ENCODE measurements at places on chromosomes 13 and 19. TPM values are rescaled to one million over a fixed set of nuclear protein-coding genes. Genes with fewer than 3 reads are reported as not detected.

DNA sequence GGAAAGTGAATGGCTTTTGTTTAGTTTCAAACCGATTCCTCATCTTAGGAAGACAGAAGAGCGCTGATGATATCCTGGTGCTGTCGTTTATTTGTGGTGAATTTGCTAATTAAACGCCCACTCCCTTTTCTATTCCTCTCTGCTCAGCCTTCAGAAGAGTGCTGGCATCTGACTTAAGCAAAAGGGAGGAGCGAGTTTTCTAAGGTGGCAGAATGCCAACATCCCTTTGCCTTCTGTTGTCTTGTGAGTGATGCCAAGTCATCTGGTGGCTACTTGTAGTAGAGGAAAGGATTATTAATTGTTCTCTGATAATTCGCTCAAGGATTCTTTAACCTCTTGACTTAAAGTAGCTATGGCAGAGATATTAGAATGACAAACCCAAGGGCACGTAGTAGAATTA, 68.1 kb downstream of the ERCC5 start:
- no peak for DNase-seq

DNA sequence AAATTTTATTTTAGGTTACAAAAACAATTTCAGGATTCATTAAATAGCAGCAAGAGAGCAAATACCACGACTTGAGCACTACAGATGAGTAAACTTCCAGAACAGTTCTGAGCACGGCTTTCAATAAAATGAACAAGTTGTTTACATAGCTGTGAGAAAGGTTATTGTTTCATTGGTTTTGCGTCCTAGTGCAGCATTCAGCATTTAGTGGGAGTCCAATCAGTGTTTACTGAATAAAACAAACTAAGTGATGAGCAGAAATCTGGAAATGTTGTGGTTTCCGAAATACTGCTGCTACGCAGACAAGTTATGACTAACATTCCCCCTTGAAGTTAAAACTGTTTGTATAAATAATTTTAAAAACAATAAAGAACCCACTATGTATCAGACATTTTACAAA, 251.5 kb upstream of the STARD13 start:
- DNase-seq, result no peak

- DNase-seq, result no peak
Observed at GRCh38 chr13:26219726-26220125, 2.4 kb downstream of the RNF6 start.

DNA sequence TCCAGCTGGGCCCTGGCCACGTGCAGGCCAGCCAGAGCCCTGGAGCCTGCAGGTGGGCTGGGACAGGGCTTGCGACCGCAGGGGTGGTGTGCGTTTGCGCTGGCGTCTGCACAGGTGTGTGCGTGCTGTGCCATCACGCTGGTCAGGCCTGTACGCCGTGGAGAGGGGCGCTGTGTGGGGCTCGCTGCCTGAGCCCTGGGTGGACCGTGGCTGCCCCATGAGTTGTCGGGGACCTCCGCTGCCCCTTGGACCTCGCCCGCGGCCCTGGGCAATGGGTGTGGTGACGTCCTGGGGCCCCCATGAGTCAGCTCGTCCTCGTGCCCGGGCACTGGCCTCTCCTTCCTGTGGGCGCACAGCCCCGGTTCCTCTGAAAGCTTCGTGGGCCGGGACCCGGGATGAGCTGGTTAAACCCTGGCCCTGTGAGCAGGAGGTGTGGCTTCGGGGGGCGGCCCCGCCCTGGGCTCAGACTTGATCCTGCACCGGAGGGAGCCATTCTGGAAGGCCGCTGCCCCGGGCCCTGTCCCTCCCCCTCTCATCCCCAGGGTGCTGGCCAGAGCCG, 6.8 kb downstream of the CSNK1G2 start:
- no peak for DNase-seq

DNA sequence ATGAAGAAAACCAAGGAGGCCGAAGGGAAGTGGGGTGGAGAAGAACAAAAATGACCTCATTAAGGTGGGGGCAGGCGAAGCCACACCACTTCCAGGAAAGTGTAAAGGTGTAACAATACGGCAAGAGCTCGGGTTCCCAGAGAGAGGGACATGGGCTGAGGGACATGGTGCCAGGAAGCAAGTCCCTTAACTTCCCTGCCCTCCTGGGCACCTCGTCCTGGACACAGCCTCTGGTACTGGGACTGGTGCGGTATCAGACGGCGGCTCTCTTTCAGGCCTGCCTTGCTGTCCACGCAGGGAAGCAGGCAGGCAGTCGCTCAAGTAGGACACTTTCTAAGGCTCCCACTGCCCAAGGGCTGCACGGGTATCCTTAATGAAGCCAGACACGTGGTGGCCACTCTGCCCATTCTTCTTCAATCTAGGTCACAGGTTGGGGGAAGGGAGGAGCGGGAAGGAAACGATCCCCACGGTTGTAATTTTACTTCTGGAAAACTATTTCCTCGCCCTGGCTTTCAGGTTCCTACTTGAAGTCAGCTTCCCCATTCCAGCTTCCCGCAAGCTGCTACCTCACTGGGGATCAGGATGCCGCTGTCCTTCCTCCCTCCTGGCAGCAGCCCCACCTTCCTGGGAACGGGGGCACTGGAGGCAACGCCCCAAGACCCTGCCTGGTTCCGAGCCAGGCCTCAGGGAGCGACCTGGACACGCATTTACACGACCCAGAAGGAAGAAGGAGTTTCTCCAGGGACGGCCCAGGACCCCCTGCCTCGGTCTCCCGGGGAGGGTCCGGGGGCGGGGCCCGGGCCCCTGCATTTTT, 1.2 kb downstream of the AP3D1 start:
- DNase-seq, result no peak

DNA sequence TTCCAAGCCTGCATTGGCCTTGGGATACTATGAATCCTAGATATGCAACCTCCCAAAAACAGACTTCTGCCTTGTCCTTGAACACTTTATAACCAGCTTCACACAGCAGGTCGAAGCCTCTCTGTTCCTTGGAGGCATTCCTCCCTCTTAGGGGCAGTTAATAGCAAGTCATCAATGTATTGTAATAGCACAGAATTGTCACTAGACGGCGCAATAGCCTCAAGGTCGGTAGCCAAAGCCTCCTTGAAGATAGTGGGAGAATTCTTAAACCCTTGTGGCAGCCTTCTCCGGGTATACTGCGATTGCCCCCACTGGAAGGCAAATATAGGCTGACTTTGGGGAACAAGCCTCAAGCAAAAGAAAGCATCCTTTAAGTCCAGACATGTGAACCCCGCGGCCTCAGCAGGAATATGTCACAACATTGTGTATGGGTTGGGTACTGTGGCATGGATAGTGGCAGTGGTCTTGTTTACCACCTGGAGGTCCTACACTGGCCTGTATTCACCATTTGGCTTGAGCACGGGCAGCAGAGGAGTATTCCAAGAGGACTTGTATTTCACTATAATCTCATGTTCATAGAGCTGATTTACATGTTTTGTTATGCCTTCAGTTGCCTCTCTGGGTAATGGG, 61.1 kb downstream of the ZNF431 start:
- peak; percentile 2 for DNase-seq

DNA sequence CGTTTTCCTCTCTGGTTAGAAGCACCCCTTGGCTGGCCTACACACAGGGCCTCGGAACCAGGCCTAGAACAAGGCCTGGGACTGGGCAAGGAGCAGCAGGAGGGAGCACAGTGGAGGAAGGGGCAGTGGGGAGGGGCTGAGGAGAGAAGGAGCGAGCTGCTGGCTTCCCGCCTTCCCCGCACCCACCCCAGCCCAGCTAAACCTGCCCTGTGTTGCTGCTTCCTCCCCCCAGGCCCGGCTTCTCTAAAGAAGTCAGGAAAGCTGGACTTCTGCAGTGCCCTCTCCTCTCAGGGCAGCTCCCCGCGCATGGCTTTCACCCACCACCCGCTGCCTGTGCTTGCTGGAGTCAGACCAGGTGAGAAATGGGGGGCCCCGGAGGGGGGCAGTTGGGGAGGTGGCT, 24.3 kb downstream of the LYL1 start:
- DNase-seq, result no peak

DNA sequence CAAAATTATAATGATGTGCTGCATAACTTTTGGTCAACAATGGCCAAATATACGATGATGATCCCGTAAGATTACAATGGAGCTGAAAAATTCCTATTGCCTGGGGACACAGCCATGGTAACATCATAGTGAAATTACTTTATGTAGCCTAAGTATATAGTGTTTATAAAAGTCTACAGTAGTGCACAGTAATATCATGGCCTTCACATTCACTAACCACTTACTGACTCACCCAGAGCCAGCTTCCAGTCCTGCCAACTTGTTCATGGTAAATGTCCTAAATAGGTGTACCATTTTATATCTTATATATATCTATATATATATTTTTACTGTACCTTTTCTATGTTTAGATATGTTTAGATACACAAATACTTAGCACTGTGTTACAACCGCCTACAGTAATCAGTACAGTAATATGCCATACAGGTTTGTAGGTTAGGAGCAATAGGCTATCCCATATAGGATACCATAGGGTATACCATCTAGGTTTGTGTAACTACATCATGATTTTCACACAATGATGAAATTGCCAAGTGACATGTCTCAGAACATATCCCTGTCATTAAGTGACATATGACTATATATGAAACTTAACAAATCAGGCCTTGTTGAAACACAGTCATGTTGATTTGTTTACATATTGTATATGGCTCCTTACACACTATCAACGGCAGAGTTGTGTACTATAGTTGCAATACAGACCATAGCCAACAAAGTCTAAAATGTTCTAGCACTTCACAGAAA, 23.7 kb downstream of the DIS3 start:
- DNase-seq, result no peak

DNA sequence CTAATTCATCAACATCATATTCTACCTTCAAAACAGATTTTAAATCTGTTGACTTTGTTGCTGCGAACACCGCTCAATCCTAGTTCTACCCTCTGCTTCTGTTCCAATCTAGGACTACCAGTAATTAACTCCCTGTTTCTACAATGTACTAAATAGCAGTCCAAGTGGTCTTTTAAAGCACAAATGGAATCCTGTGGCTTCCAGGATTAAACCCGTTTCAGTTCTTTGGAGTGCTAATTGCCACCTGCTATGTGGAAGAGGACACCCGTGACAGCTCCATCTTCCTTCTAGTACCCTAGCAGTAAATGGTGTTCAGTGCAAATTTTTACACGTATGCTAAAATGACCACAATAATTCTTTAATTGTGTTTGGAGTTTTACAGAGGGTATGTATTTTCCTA, 232.1 kb downstream of the TDRD3 start:
- no peak for DNase-seq

GRCh38 chr19:17755977-17756670, 4.8 kb downstream of the FCHO1 start:
- no peak for DNase-seq

GRCh38 chr19:37565370-37565669, 29.3 kb downstream of the ZNF571 start:
- no peak for DNase-seq

GRCh38 chr19:33117501-33117900, 14.4 kb upstream of the WDR88 start:
- DNase-seq, result no peak

Gene KLK14
- total RNA-seq, result not detected

Gene GFY
- not detected for total RNA-seq

Gene TBXA2R
- total RNA-seq, result 1.4 TPM

Gene PPP2R1A
- total RNA-seq, result 93.6 TPM

Gene ARHGAP45
- total RNA-seq, result 5.7 TPM

Gene ZNF320
- total RNA-seq, result 22.9 TPM

Gene EPSTI1
- total RNA-seq, result 9.6 TPM

Data from urinary bladder (tissue), 4 donors.